Activated T-cell treated with anti-CD3 and anti-CD28 coated beads for 48 hours (primary cell): ENCODE measurements at places on chromosomes 13 and 19.

GRCh38 chr19:50556282-50557008 is 11.8 kb downstream of the LRRC4B start:
- peak; percentile 77 for DNase-seq

GRCh38 chr13:39684531-39685137 is 29.2 kb downstream of the COG6 start:
- DNase-seq, result no peak

DNA sequence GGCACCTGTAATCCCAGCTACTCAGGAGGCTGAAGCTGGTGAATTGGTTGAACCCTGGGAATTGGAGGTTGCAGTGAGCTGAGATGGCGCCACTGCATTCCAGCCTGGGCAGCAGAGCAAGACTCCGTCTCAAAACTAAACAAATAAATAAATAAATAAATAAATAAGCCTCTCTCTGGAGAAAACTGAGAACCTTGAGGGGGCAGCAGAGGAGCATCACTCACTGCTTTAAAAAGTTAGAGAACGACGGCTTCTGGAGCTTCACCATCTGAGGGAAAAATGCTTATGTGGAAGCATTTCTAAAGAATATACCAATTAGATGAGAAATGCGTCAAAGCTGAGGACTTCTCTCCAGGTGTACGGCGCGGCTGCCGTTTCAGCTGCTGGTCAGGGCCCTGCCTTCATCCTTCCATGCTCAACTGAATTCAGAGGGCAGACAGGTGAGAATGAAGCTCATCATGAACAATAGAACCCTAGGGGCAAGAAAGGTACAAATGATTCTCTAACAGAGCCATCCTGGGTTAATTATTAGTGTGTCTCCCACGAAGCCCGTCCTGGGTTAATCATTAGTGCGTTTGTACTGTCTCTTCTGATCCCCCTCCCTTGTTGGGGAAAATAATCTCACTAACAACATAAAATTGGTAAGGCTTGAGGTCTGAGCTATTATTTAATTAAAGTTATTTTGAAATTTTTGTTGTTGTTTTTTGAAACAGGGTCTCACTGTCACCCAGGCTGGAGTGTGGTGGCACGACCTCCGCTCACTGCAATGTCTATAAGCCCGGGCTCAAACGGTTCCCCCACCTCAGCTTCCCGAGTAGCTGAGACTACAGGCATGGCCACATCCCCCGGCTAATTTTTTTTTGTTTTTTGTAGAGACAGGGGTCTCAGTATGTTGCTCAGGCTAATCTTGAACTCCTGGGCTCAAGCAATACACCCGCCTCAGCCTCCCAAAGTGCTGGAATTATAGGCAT is 80.1 kb downstream of the IPO5 start:
- no peak for DNase-seq

- DNase-seq, result peak; percentile 25
Measured at GRCh38 chr13:73421310-73421912, 362.6 kb downstream of the KLF5 start.

- no peak for DNase-seq
Measured at GRCh38 chr19:18683958-18684641, 620 bp downstream of the CRTC1 start.

DNA sequence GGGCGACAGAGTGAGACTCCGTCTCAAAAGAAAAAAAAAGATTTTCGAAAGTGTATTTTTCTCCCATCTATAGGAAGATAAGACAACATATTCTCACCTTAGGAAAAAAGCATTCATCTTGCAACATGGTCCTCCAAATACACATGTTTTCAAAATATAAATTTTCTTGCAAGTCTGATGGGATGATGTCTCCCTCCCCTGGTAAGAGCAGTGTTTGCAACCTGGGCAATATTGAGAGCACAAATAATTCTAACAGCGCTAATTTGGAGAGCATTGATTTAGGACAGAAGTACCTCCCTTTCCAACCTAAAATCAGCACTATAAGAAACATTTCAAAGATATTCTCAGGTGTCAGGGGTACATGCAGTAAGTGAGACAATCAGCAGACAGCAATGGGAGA is 61.0 kb upstream of the SHISA2 start:
- DNase-seq, result no peak

DNA sequence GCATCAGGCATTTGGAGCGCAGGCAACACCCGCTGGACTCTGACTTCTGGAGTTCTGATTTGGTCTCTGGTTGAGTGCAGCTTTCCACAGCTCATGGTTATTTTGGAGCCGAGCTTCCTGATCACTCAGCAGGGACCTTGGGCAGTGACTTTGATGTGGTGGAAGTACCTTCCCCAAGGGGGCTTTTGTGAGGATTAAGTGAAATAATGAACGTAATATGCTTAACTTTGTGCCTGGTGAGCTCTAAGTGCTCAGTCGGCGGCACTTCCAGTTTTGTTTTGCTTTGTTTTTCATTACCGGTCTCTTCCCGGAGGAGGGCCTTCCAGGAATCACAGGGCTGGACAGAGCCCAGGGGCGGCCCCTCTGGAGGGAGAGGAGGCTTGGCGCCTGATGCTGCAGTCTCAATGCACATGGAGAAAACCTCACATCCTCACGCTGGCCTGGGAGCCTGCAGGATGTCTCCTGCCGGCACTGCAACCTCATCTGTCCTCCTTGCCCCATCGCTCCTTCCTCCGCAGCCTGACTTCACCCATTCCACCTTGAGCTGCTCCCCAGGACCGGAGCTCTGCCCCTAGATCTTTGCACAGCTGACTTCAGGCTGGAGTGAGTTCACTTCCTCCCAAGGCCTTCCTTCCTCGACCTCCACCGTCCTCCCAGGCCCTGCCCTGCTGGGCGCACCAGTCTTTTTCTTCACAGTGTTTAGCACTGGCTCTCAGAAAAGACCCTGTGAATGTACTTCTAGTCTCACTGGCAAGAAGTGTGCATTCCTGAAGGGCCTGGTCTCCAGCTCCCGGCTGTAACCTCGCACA is 1.5 kb downstream of the PLEKHF1 start:
- no peak for DNase-seq

GRCh38 chr13:59414006-59414405 is 749.7 kb downstream of the DIAPH3 start:
- DNase-seq, result no peak

DNA sequence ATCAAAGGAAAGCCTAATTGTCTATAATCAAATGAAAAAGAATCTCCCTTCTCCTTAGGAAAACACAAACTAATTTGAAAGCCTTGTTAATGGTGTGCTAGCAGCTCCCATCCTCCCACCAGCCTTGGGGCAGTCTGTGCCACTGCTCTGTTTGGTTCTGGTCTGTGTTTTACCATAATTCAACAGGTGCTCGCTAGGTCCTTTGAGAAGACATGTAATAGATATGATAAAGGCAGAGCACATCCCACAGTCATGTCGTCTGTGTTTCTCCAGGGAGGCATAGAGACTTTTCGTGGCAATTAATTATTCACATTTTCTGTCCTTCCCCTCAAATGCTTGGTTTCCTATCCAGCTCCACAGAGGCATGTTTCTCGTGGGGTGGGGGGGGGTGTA is 23.8 kb downstream of the FAM124A start:
- no peak for DNase-seq

DNA sequence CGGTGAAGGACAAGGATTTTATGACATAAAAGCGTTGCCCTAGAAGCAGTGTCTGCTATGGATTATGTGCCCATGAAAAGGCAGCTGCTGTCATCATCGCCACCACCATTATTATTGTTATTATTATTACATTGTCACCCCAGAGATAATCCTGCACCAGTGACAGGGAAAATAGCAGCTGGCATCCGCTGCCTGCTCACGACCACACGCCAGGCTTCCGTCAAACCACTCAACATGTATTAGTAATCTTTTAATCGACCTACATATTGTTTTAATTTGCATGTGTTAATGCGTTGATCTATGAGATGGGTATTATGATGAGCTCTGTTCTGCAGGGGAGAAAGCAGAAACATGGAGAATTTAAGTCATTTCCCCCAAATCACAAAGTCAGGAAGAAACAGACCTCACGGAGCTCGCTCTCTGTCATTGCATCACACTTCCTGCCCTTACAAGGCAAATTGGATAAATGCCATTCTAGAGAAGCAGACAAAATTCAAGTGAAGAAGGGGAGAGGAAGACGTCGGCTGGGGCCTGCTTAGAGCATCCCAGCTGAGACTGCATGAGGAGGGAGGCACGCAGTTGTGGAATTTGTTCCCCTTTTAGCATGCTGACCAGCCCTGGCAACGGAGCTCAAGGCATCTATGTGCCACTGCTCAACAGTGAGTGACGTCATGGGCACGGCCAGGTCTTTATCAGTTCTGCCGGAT is at the start of gene FFAR3:
FFAR3 (plus strand) TSS at position 594 of the 707 bp plus-strand sequence. CDS start 431 bp downstream, outside the sequence.
- DNase-seq, result no peak

DNA sequence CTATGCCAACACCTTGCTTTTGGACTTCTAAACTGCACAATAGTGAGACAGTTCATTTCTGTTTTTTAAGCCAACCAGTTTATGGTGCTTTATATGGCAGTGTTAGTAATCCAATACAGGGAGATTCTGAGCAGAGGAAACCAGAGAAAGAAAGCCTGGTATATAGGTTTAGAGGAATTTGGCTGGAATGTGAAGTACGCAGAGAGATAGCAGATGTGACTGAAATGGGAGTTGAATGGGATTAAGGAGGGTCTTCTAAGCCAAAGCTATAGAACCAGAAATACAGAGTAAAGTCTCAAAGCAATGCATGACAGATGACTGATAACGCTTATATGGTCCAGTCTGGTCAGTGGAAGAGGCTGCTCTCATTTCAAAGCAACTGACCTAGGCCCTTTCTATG is 453.7 kb downstream of the GPC6 start:
- DNase-seq, result no peak

DNA sequence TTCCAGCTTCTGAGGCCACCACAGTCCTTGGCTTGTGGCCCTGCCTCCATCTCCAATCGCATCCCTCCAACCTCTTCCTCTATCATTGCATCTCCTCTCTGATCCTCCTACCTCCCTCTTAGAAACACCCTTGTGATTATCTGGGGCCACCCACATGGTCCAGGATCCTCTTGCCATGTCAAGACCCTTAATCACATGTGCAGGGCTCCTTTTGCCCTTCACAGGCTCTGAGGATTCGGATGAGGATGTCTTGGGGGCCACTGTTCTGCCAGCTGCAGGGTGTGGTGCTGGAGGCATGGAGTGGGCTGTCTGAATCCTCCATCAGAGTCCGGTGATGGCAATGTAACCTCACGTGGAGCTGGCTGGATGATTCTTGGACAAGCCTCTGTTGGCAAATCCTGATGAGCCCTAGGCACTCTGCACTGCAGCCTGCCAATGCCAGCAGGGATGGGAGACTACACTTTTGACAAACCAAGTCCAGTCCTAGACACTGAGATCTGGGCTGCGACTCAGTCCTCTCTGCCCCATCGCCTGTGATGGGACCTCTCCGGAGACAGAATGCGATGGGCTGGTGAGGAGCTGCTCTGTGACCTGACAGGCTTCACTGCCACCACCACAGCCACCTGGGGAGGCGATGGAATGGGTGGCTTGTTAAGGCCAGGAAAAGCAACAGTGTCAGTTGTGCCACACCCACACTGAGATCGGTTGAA is 61.2 kb downstream of the CCDC70 start:
- no peak for DNase-seq

DNA sequence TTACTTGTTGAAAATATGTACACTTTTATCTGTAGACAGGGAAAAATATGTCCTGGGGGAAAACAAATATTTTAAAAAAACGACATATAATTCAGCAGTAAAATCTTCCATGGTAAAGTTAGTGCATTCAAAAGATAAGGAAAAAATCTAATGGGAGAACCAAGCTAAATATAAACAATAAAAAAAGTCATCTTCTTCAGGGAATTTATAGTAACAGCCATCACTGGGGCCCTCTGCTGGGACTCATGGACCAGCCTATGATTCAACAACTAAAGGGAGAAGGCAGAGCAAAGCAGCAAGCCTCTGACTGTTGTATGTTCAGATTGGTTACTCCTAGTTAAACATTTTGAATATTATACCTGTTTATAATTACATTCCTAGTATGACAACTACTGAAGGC is 93.0 kb downstream of the ITGBL1 start:
- no peak for DNase-seq

- no peak for DNase-seq
Measured at GRCh38 chr13:37074703-37075102, 15.2 kb upstream of the SUPT20H start.

- DNase-seq, result no peak
Measured at GRCh38 chr19:39160523-39160861, 34.9 kb downstream of the PAK4 start.

GRCh38 chr19:45882652-45883585 is 3.0 kb downstream of the IRF2BP1 start:
- peak; percentile 83 for DNase-seq

- no peak for DNase-seq
Measured at GRCh38 chr19:15587663-15588062, 27.4 kb upstream of the CYP4F8 start.

- DNase-seq, result no peak
Measured at GRCh38 chr13:20301015-20301402, 68.9 kb upstream of the GJB6 start.

GRCh38 chr13:45899406-45899805 is 47.9 kb upstream of the SIAH3 start:
- no peak for DNase-seq

GRCh38 chr13:34376483-34376882 is 558.5 kb downstream of the RFC3 start:
- DNase-seq, result no peak

GRCh38 chr13:43180036-43180660 is 156.8 kb downstream of the DNAJC15 start:
- DNase-seq, result no peak

- peak; percentile 12 for DNase-seq
Measured at GRCh38 chr19:41705393-41706174, 2.8 kb upstream of the CEACAM5 start.

DNA sequence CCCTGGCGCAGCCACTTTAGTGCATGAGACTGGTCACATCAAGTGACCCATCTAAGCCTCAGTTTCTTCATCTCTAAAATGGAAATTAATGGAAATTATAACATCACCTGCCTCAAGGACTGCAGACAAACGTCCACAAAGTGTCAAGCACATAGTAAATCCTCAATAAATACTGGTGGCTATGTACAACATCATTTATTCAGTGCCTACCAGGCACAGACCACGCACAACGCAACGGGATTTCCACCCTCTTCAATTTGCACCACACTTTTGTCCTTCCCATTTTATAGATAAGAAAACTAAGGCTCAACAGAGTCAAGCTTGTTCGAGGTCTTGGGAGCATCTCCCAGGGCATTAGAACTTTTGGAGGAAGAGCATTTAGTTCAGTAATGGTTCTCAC is 1.4 kb downstream of the ELAVL1 start:
- DNase-seq, result no peak

GRCh38 chr19:44677019-44677811 is 5.9 kb downstream of the CEACAM19 start:
- no peak for DNase-seq

DNA sequence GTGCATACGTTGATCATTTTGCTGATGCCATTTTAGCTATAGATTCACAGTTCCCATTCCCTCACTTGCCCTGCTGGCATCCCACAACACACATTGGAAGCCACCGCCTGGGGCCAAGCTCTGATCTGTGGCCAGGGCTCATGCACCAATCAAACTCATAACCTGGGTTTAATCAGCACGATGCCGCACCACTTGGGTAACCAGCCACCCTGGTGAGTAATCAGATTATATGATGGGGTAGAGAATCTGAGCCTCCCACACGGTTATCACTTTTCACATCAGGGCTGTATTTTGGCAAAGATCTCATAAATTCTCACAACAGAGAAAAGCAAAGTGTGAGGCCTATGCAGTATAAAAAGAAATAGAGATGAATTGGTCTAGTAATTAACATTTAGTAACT is 66.0 kb upstream of the TNFRSF19 start:
- no peak for DNase-seq

GRCh38 chr19:39846678-39847486 is 703 bp upstream of the FBL start:
- no peak for DNase-seq
